ENCODE measurements at places on chromosomes 2 and 18.

- DNase-seq = no peak
These were observed 164.1 kb downstream of the DCDC2C start for GRCh38 chr2:3867469-3867868.

GRCh38 chr2:169038338-169038757, 7.2 kb upstream of the ABCB11 start:
- DNase-seq = no peak

DNA sequence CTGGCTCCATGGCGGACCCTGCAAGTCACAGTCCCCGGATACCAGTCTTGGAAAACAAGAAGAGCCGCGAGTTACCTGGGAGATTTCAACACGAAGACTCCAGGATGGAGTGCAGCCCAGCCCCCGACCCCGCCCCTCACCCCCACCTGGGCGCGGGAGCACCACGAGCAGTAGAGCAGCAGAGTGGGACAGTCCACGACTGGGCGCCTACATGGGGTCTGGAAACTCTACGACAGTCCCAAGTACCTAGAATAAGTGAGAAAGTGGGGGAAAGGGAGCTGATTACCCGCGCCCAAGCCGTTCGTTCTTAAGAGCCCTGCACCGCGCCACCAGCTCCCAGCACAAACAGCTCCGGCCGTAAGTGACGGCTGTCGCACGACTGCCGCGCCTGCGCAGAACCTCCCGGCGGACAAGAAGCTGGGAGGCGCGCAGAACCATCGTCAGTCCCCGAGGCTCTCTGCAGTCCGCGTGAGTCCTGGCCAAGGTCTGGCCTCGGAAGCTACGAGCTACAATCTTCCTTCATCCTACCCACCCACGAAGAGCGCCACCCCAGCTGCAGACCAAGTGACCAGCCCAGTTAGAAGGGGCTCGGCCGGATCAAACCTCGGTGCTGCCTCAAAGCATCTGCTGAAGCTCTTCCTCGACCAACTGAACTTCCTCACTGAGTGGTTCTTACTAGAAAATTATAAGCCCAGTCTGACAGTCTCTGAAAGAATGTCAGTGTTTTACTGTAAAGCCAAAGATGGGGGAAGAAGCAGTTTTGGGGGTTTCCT, at the start of gene DPY30:
DPY30 (minus strand) TSS at position 359 of the 773 bp plus-strand sequence; CDS start at position 10, 349 bp downstream.
- peak; percentile 65 for DNase-seq

DNA sequence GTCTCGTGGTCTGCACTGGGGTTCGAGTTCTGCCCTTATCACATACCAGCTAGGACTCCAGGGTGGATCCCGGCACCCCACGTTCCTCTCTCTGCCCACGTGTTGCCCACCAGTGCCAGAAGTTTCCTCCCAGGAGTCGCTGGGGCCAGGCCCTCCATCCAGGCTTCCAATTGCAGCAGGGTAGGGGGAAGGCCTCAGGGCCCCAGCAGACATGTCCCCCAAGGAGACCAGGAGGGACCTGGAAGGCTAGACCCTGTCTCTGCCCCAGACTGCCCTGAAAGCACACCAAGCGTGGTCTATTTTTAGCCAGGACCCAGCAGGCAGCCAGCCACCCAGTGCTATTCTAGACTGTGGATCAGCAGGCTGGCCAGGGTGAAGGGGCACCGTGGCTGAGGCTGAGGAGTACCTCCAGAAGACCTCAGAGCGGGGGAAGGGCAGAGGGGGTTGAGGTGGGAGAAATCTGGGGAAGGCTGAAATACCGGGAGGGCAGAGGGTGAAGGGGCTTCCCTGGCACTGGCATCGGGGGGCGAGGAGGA, 18.8 kb upstream of the TNS1 start:
- no peak for DNase-seq

DNA sequence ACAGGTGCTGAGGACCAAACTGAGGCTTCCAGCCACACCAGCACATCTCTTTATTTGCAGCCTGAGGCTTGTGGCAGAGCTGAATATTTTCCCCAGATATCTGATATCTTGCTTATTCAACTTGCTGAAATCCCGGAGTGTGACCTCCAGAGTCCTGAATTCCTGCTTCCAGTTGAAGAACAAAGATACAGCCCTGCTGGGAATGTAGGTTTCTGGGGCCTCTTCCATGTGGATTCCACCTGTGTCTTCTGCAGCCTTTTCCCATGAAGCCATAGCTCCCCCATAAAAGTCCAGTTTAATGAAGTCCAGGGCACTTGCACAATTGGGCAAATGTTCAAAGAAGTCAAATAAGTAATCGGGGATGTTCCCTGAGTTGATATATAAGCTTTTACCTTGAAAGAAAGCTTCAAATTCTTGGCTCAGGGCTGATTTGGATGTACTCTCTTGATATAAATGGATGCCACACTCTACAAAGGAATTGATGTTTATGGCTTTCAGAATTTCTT, 14.9 kb downstream of the NLRC4 start:
- DNase-seq = no peak

DNA sequence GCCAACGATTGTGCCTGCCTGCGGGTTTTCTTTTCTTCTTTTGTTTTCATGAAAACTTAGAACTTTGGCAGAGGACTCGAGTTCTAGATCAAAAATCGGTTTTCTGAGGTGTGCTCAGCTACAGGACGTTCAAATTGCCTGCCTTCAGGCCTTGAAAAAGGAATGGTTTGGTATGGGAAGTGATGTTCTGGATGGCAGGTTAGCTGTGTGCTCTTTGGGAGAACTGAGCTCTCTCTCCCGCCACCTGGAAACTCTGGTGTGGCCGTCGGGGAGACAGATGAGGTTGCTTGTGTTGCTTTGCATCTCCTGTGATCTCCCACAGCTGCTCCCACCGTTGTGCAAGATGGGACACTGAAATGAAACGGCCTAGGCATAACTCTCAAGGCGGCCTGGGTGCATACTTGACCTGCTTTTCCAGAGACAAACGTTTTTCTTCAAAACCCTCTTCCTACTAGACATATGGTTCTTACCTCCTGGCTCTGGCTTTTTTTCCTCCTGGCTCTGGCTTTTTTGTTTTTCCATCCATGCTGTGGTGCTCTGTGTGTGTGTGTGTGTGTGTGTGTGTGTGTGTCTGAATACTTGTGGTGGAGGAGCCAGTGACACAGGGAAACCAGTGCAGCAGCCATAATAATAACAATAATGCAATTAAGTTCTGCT, 2.0 kb downstream of the FMNL2 start:
- DNase-seq = no peak

DNA sequence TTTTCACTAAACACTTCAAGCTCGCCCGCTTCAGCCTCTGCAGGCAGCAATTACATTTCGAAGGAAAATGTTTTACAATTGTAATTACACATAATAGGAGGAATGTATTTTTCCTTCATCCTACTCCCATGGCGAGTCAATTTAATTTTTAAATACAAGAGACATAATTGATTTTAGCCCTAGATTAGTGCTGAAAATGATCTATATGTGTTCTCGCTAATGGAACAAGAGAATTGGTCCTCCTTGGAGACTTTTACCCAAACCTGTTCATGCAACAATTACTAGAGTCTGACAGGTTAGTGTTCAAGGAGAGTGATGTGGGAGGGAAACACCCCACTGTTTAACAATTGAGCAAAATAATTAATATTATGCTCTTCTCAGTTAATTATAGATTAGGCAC, 509.4 kb upstream of the SETBP1 start:
- no peak for DNase-seq

DNA sequence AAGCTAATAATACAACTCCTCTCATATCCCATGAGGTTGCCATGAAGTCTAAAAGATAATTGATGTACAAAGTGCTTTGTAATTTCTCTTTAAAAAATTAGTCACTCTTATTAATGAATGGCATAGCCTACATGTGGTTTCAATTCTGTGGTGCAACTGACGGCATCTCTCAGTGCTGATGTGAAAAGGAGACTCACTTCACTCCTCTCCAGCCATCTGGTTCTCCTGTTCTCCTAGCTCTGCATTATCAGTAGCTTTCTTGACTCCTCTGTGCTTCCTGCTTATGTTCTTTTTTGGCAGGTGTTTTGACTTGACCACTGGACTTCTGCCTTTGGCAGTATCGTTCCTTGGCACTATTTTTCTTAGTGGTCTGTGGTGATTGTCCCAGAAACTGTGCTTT, 134.9 kb upstream of the ZFP36L2 start:
- DNase-seq = no peak

GRCh38 chr2:40450796-40451430, 977 bp downstream of the SLC8A1 start:
- DNase-seq = no peak

- DNase-seq = no peak
These were observed 657 bp downstream of the SGPP2 start for GRCh38 chr2:222424729-222425671.

Data from GOT3 (cell line).